ENCODE measurements at places on chromosomes 12 and 14.

DNA sequence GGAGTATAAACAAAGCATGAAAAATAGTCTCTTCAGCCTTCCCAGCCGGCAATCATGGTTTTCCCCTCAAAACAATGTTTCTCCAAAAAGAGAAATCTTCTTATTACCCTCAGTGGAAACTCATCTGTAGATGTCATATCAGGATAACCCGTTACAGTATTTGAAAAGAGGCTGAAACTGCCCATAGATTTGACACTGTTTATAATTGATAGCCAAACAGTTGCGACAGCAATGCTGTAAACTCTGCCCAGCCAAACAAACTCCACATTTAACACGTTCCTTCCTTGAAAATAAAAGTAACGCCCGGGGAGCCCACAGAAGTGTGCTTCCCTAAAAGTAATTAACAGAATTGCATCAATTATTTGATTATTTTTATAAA is 201.3 kb upstream of the FOXN3 start:
- no peak for DNase-seq

GRCh38 chr12:123319826-123320225 is 44.8 kb downstream of the SBNO1 start:
- no peak for DNase-seq

- no peak for DNase-seq
Measured at GRCh38 chr14:86574051-86574777, 1044.3 kb downstream of the FLRT2 start.

DNA sequence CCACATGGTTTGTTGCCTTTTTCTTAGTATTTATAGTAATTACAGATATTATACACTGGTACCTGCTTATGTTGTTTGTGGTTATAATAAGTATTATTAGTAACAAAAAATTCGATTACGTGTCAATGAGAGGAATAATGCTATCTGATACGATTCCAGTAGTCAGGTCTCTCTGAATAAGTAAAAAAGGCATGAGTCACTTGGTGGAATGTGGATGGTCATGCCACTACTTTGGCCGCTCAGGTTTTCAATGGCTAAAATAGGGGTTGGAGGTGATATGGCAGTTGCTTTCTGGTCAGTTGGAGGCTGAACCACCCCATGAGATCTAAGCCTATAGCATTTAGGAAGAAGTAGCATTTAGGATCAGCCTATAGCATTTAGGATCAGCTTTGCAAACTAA is 255.9 kb downstream of the NPAS3 start:
- no peak for DNase-seq

DNA sequence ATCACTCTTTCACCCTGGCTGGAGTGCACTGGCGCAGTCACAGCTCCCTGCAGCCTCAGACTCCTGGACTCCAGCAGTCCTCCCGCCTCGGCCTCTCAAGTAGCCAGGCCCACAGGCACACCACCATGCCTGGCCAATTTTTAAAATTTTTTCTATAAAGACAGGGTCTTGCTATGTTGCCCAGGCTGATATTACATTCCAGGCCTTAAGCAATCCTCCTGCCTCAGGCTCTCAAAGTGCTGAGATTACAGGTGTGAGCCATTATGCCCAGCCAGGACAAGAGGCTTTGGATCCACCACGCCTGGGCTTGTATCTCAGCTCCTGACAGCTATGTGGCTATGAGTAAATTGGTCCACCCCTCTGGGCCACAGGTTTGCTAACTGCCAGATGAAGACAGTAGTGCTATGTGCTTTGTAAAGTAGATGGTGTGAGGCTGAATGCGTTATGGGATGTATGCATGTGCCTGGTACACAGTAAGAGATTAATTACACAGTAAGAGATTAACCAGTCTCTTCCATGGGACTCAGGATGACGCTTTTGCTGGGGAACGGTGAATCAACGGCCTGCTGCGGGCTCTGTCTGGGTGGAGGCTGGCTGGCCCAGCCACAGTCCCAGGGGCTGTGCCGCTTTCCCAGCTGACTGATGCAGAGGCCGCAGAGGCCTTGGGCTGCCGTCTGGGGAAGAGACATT is 53.3 kb upstream of the NCOR2 start:
- DNase-seq: no peak

DNA sequence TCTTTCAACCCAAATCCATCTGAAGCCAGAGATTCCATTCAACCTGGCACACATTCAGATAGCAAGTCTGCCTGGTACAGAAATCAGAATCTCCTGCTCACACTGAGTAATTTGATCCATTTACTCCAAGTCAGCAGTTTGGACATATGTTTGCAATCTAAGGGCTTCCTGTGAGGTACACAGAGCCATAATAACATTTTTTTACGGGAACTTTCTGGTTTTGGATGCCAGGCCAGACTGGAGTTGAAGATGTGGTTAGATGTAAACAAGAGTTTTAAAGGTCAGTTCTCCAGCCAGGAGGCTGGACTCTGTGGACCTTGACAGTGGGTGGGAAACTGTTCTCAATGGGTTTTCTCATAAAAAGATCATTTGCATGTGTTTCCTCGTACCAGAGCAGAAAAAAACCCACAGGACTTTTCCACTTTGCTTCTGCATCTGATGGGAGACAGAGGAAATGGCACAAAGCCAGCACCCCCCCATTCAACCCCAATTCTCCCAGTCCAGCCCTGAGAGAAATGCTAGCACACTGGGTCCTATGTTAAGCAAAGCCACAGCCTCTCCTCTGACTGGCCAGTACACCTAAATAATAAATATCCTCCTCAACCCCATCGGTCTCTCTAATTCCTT is 17.7 kb upstream of the TSPAN11 start:
- DNase-seq: no peak

- DNase-seq: peak; percentile 54
Measured at GRCh38 chr12:118103601-118104382, at the start of gene VSIG10. Gene VSIG10 (minus strand): TSS chr12:118104011. CDS start chr12:118103671, 340 bp downstream.

DNA sequence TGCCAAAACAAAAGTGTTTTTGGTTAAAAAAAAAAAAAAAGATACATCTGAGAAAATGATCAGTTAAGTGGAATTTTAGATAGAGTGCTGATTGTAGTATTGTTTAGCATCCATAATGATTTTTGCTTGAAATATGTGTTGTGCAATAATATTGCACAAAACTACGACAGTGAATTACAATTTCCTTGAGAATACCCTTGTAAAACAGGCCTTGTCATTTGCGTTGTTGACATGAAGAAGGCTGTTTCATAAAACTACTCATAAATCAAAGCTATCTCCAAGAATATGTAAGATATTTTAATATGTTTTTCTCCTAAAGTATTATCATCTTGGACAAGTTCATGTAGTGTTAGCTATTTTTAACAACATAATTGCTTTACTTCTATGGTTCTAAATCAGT is 1077.0 kb downstream of the LRFN5 start:
- no peak for DNase-seq

DNA sequence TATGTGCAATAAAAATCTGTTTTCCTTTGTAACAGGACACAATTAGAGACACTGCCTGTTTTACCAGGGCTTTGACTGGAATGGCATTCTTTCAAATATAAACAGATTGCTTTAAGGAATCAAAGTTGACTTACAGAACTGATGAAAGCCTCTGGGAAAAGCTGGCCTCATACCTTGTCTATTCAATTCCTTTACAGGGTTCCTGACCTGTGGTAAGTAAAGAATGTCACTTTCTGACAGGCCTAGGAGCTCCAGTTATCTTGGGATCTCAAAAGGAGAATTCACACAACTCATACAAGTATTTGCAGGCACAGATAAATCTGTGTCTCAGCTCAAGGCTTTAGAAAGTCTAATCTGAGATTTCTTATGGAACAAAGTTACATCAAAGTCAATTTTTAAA is 88.4 kb downstream of the BCAT1 start:
- DNase-seq: no peak

DNA sequence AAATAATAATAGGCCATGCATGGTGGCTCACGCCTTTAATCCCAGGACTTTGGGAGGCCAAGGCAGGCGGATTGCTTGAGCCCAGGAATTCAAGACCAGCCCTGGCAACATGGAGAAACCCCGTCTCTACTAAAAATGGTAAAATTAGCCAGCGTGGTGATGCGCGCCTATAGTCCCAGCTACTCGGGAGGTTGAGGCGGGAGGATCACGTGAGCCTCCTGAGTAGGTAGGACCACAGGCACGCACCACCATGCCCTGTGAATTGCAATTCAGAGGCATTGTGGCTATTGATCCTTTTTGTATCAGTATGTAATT is 2.3 kb downstream of the ARHGDIB start:
- DNase-seq: no peak

GRCh38 chr14:95261616-95262510 is 57.8 kb downstream of the CLMN start:
- DNase-seq: no peak

DNA sequence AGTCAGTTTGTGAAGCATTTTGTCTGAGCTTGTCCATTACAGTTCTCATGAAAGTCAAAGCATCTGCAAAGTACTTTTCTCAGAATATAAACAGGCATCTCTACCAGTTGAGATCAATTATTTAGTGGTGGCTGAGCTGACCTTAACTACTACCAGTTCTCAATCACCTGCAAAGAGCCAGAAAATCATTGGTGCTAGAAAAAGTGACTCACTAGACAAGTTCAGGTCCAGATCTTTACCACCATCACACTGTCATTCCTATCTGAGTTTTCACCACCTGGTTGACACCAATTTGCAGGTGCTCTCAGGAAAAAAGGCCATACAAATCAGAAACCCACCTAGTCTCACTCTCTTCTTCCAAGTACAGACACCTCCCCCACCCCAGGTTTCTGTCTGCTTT is 33.3 kb downstream of the ITPR2 start:
- no peak for DNase-seq

- no peak for DNase-seq
Measured at GRCh38 chr12:65592416-65592815, 231.9 kb upstream of the HMGA2 start.

- DNase-seq: no peak
Measured at GRCh38 chr14:39665075-39665475, 232.8 kb upstream of the FBXO33 start.

- no peak for DNase-seq
Measured at GRCh38 chr14:99280852-99281251, 8.9 kb upstream of the BCL11B start.

DNA sequence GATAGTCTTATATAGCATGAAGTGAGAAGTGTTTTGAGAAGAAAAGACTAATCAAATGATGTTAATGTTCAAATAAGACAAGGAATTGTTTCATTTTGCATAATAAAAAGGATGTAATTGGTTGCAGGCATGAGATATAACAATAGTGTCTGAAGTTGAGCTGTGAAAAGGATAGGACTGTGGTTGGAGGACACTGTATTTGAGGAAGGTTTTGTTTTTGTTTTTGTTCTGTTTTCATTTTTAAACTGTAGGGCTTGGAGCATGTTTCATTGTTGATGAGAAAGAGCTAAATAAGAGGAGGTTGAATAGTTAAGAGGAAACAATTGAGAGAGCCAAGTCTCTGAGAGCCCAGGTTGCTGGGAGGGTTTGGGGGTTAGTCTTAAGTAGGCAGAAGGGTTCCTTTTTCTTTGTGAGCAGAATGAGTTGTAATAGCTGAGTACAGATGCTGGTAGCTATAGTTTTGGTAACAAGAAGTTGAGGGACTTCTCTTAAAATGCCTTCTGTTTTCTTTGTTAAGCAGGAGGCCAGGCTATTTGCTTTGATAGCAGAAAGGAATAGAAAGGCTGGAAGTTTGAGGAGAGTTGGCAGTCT is 58.4 kb downstream of the CCDC91 start:
- no peak for DNase-seq

DNA sequence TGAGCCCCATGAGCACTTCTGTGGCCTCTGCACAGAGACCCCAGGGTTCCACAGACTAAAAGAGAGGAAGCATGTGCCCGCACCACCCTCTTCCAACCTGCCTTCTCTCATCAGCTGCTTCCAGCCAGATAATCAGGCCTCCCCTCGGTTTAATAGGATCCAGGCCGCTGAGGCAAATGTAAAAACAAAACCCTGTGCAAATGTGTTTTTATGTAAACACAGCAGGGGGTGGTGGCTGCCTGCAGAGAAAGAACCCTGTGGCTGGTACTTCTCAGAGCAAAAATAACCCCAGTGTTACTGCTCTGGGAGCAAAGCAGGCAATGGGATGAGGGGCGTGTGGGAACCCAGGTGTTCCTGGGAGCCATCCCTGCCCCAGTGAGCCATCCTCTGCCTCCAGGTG is 46.2 kb downstream of the WSCD2 start:
- no peak for DNase-seq

GRCh38 chr14:59920378-59920683 is 387 bp downstream of the LRRC9 start:
- DNase-seq: no peak

DNA sequence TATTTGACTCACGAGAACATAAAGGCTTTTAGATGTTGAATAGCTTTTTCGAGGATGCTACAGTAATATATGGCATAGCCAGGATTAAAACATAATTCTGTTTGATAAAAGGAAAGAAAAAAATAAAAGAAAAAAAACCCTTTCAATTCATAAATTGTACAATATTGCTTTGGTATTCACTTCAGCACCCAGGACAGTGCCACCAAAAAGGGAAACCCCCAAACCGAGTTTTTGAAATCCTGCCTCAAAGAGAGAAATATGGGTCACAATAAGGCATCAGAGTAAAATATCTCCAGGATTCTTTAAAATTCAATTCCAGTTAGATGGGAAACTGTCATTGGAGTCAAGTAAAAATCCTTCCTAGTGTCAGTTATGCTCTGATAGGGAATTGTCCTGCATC is 551.2 kb upstream of the SEL1L start:
- no peak for DNase-seq

DNA sequence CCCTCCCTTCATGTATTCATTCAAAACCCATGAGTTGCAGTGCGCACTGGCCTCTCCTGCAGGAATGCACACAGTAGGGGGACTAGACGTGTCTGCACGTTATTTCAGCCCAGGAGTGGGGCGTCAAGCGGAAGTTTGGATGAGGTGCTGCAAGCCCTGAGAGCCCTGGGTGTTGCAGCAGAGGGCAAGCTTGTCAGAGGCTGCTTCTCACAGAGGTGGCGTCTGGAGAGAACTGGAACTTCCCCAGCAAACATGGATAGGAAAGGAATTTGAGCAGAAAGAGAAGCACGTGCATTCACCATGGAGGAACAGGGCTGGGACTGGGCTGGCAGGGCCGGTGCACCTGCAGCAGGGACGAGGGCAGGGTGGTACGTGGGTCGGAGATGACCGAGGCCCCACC is 64.9 kb downstream of the TECPR2 start:
- no peak for DNase-seq

DNA sequence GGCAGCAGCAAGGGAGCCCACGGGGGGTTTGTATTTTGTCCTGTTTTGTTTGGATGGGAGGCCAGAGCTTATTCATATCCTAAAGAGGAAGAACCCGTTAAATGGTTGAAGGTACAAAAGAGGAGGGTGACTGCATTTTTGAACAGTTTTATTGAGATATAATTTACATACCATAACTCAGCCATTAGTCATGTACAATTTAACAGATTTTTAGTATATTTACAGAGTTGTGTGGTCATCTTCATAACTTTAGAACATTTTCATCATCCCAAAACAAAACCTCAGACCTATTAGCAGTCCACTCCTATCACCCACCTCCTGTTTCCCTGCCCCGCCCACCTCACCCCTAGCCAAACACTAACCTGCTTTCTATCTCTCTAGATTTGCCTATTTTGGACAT is 12.6 kb downstream of the NRDE2 start:
- no peak for DNase-seq

GRCh38 chr14:101707068-101707842 is 54.3 kb upstream of the PPP2R5C start:
- peak; percentile 72 for DNase-seq

- no peak for DNase-seq
Measured at GRCh38 chr12:112892856-112893255, 13.9 kb upstream of the OAS1 start.

All from NCI-H446 (cell line).